Activated CD4-positive, CD25-positive, alpha-beta regulatory T cell treated with anti-CD3 and anti-CD28 coated beads, Interleukin-2, amount 50 U/mL, for 72 hours (primary cell): ENCODE measurements at places on chromosomes 2 and 18.

DNA sequence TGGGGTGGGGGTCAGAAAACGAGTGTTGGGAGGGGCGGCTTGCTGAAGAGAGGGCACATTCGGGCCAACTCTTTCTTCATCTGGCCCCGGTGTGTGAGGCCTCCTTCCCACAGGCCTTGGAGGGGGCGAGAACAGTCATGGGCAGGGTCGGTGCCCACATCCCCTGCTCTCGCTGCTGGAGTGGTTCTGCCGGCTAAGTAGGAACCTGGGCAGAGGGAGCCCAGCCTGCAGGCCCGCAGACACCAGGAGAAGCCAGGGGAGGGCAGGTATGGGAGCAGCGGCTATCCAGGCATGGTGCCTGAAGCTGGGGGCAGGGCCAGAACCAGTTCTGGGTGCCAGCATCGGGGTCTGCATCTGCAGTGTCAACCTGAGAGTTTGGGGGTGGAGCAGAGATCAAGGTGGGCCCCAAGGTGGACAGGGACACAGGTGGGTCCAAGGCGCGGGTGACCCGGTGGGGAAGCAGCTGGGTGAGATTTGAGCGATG is 46.6 kb upstream of the HPCAL1 start:
- DNase-seq: no peak

DNA sequence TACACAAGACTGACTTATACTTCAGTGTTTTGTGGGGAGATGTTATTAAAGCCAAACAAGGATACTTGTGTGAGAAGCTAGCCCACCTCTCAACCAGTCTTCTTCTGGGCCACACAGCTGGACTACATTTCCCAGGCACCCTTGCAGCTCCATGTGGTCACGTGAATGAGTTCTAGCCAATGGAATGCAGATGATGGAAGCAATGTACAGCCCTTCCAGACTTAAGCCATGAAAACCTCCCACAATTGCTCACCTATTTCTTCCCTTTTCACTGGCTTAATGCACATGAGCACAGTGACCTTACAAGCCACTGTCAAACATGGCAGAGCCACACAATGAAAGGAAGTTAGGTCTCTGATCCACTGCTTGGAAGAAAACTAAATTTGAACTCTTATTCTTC is 20.4 kb upstream of the FEZ2 start:
- DNase-seq: no peak

GRCh38 chr2:142323206-142323605 is 192.4 kb upstream of the LRP1B start:
- no peak for DNase-seq

DNA sequence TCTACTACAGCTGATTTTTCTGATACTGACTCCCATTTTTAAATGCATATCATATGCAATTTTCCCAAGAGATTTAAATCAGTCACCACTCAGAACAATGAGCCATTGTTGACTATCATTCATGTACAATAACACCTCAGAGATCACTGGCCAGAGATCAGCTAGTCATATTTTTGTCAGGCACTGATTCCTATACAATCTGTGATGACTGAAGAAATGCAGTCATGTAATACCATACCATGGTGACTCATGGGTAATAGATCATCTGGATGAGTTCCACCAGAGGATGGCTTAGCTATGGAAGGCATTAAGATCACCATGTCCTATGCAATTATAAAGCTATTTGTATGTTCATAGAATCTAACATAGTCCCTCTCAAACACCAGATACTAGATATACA is 285.7 kb upstream of the DCC start:
- no peak for DNase-seq

GRCh38 chr2:139836769-139837168 is 1056.6 kb upstream of the NXPH2 start:
- DNase-seq: no peak

DNA sequence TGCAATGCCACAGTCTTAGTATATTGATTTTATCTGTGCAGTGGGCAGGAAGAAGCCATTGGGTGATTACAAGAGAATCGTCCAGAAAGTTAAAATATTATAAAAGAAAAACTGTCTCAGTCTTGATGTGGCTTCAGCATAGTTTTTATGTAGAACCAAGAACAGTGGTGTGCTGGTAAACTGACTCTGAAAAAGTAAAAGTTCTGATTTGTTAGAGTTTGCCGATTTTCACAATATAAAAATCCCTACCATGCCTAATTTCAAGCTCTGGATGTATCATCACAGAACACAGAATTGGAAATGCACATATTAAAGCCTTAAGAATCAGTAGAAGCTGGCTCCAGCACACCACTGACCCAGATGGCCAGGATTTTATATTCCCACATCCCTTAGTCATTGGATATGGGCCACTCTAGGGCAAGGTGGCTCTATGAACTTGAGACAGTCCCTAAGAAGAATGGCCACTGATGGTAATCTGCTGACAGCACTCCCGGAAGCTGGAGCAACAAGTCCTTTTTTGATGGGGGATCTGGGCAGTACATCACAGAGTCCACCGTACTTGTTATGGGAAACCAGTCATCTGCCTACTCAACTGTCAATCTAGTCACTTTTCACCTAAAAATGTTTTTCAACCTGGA is 9.3 kb upstream of the PLEKHM3 start:
- DNase-seq: no peak

GRCh38 chr2:175253871-175254270 is 72.4 kb upstream of the ATP5MC3 start:
- no peak for DNase-seq

GRCh38 chr2:15492773-15493325 is 68.3 kb downstream of the NBAS start:
- no peak for DNase-seq

GRCh38 chr2:201999279-201999678 is 34.4 kb upstream of the FZD7 start:
- DNase-seq: no peak

- DNase-seq: no peak
Observed at GRCh38 chr2:162579169-162579568, 235.2 kb downstream of the GCA start.

GRCh38 chr18:2522112-2522511 is 49.2 kb downstream of the METTL4 start:
- DNase-seq: no peak

- no peak for DNase-seq
Observed at GRCh38 chr2:217154923-217155322, 295.1 kb upstream of the TNP1 start.

GRCh38 chr2:32562906-32563305 is 64.9 kb upstream of the TTC27 start:
- no peak for DNase-seq

GRCh38 chr2:124027182-124027581 is 2.1 kb downstream of the CNTNAP5 start:
- no peak for DNase-seq
